Cardiac fibroblast (primary cell): ENCODE measurements at places on chromosomes 4 and X.

- DNase-seq, result no peak
These were observed 7.1 kb downstream of the SMIM9 start for GRCh38 chrX:154827194-154828015.

DNA sequence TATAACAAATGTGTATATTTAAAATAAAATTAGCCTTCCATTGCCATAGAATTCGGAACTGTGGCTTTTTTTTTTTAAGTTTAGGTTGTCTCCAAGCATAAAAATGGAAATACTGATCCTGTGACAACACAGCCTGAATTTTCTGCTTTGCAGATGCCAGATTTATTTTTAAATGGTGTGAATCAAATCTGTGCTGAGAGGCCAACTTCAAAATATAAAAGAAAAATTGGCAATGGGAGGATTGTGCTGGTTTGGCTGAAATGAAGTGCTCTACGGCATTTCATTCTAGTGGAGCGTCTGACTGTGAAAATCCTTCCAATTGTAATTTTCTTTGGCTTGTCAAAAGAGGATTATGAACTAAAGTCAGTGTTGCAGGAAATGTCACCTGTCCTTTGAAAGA lies 580.3 kb upstream of the ZFP42 start:
- no peak for DNase-seq

DNA sequence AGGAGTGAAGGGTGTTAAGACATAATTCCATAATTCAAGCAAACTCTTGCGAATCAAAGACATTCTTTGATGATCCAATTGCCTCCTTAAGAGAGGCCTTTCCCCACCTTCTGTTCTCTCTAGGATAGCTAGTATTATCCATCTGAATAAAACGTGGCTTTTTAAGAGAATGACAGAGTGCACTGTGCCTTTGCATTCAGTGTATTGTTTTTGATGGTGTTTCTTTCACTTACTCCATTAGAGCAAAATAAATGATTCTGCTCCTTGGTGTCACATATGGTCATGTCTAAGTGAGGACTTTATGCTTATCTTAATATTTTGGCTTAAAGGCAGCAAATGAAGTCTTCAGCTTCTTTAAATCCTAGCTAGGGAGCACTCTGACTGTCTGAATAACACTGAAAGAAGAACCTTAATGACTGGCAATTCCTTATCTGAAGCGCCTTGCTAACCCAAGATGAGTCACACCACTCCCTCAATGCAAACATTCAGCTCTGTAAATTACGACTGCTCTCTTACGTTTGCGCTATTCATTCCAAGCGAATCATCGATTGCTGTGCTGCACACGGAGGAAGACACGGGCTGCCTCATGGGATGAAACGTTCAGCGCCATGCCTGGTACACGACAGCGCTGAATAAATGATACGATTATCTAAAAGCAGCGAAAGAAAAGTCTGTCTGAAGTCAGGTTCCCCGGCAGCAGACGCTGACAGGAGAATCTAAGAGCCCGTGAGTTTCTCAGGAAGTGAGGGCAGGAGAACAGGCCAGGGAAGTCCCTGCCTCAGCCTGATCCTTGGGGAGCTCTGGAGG lies 35.1 kb upstream of the GEMIN8 start:
- peak; percentile 57 for DNase-seq

DNA sequence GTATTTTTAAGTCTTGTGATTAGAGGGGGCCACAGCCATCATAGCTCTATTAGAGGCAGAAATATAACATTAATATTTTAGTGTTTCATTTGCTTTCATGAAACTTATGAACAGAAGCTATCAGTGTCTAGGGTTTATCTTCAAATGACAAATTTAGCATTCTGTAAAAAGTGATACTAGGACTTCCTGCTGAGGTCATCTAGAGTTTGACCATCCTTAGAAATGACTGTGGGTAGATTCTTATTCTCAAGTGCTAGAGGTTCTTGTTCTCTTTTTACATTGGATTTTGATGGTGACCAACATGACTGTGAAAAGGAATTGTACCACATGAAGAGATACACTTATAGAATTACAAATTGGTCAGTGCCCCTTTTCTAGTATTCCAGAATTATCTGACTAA lies 568.6 kb downstream of the RPA4 start:
- DNase-seq, result no peak

DNA sequence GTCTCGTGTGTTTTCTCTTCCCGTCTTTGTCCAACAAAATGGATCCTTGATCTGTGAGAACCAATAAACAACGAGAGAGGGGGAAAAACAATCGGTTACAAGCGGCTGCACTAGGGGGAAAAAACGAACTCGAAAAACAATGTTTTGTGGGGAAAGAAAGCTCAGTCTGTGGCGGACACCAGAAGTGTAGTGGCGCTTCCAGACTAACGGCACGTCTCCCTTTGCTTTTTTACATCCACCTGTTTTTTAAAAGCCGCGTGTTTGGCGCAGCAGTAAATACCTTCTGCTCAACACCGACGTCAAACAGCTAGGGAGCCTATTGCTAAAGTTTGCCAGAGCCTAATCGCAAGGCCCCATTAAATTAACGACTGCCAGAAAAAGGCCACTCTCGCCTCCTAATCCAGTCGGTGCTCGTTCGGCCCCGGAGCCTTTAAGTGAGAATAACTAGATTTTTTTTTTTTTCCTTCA lies 3.3 kb downstream of the NKX6-1 start:
- DNase-seq, result no peak

DNA sequence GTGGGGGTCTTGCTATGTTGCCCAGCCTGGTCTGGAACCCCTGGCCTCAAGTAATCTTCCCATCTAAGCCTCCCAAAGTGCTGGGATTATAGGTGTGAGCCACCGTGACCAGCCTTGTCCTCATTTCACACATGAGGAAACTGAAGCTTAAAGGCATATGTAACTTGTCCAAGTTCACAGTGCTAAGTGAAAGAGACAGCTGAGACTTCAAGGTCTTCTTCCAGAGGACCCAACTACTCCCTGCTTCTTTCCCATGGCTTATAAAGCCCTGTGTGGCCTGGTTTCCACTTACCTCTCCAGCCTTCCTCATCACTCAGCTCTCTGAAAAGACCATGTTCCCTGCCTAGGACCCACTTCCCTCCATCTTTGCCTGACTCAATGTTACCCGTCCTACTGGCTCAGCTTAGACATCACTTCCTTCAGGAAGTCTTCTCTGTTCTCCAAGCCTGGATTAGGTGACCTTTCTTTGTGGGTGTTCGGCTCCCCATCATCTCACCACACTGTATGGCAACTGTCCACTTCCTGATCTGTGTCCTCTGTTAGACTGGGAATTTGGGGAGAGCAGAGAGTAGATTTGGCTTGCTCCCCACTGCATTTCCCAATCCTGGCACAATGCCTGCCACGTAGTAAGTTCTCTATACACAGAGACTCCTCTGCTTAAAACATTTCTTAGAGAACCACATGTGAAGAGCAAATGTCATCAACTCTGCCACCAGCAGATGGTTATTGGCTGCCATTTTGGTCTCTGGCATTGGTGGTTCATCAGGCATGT lies 30.4 kb upstream of the LAMP2 start:
- peak; percentile 69 for DNase-seq

DNA sequence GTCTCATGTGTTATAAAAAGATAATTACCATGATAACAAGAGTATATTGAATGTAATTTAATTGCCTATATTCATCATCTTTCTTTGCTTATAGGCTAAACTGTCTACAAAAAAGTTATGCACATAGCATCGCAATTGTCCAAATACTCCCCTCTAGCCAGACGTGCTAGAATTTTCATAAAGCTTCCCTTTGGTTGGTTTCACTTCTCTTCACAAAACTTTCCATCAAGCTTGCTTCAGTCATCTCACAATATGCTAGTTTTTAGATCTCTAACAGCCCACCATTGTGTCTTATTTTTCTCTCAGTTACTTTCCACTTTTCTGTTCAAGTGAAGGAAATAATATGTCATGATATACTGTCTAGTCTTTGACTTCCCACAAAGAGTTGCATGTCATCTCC lies 448.3 kb upstream of the SPANXN1 start:
- DNase-seq, result no peak

DNA sequence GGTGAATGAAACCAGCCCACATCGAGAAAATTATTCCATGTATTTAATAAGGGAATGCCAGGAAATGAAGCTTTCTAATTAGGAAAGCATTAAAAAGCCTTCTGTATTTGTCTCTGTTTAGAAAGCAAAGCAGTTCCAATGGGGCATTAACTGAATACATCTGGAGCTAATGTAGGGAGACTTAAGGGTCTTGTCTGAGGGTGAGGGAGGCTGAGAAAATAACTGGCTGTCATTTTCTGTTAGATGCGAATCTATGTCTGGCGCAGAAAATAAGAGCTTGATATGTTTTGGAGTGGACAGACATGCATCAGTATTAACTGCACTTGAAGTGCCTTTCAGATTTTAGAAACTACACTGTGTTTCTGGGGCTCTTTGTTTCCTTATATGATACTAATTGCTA lies 111.3 kb downstream of the KLHL8 start:
- DNase-seq, result no peak

DNA sequence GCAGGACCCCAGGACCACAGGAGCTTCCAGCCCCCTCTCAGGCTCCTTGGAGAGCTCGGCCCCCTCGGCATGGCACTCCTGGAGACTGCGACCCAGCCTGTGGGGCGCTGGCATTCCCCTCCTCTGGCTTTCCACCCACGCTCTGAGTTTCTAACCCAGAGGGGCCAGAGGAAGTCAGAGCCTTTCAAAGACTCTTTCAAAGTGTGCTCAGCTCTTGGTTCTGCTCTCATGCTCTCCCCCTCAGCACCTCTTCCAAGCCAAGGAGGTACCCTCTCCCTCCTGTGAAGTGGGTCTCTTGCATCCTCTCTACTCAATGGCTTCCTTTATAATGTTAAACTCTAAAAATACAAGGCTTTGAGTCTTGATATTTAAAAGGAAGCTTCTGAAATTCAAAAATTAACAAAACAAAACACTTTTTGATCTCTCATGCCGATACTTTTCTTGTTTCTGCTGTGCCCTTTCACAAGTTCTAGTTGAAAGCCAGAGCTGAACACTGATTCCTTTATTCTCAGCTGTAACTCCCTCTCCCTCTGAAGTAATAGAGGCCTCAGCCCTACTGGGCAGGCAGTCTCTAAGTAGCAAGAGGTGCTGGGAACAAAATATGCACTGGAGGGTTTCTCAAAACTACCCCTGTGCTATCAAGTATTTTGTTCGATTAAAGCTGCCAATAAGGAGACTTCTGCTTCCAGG lies 82.8 kb downstream of the NAT8L start:
- DNase-seq, result peak; percentile 40

- DNase-seq, result peak; percentile 28
These were observed 153.7 kb downstream of the APBB2 start for GRCh38 chr4:41060352-41061334.

DNA sequence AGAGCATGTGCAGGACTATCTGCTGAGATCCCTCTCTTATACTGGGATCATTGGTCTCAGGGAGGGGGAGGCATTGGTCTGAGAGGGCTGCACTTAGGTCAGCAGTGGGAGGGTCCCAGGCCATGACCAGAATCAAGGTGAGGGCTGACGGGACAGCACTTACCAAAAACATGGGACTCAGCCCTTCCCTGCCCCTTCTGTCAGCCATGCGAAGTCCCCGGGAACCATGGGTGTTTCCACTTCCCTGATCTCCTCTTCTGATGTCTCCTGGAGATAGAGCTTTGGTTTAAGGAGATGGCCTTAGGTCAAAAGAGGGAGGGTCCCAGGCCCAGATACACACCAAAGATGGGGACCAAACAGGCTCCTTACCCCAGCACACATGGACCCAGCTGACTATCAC lies 12.9 kb upstream of the HSFX1 start:
- no peak for DNase-seq

DNA sequence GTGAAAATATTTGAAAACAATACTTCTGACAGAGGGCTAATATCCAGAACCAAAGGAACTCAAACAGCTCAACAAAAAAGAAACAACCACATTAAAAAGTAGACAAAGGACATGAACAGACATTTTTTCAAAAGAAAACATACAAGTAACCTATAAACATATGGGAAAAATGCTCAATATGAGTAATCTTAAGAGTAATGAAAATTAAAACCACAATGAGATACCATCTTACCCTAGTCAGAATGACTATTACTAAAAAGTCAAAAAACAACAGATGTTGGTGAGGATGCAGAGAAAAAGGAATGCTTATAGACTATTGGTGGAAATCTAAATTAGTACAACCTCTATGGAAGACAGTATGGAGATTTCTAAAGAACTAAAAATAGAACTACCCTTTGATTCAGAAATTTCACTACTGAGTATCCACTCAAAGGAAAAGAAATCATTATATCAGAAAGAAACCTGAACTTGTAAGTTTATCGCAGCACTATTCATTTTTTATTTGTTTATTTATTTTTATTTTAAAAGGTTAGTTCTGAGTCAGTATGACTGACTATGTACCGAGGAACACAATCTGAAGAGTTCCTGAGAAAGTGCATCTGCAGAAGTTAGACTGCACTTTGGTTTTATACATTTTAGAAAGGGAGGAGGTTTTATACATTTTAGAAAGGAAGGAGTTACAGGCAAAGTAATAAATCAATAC lies 231.3 kb downstream of the INPP4B start:
- DNase-seq, result peak; percentile 4

- DNase-seq, result no peak
These were observed 199.9 kb upstream of the NEIL3 start for GRCh38 chr4:177109769-177110168.

DNA sequence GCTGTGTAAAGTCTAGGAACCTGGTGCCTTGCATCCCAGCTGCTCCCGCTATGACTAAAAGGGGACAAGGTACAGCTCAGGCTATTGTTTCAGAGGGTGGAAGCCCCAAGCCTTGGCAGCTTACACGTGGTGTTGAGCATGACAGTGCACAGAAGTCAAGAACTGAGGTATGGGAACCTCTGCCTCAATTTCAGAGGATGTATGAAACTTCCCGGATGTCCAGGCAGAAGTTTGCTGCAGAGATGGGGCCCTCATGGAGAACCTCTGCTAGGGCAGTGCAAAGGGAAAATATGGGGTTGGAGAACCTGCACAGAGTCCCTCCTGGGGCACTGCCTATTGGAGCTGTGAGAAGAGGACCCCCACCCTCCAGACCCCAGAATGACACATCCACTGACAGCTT lies 76.6 kb downstream of the DDX60 start:
- DNase-seq, result no peak

- peak; percentile 85 for DNase-seq
These were observed 3.0 kb downstream of the GIMD1 start for GRCh38 chr4:106365613-106366012.

GRCh38 chrX:101430457-101431078 lies 22.5 kb downstream of the HNRNPH2 start:
- DNase-seq, result peak; percentile 36

DNA sequence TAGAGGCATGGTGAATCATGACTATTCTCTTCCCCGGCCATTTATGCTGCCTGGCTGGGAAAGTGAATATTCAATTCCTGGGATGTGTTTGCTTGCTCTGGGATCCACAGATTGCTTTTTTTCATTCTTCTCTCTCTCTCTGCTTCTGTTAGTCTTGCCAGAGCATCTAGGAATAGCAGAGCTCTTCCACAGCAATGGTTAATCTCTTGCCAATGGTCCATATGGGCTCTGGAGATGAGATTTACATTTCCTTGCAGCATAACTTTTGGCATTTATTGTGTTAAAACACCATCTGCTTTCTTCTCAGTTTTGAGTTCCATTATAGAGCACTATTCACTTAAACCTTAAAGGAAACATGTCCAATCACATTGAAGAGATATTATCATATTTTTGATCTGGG lies 59.2 kb upstream of the GUCY1A1 start:
- no peak for DNase-seq
